ENCODE measurements at places on chromosomes 2 and 18.

GRCh38 chr2:240644859-240645301 is 19.6 kb downstream of the GPR35 start:
- DNase-seq = peak; percentile 15

DNA sequence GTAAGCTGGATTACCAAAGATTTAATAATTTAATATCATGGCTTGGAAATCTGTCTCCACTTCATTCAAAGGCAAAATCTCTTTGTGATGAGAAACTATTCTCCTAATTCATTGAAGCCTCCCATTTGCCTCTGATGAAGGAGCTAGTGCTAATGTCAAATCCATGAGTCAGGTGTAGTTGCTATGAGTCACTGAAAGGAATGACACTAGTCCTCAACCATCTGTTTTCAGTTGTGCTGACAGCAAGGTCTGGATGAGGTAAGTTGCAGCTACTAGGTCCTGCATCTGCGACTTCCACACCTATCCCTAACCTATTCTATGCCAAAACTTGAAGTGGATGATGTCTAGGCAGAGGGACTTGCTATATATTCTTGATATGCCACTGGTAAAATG is 324.0 kb upstream of the UBE2E3 start:
- DNase-seq = no peak

DNA sequence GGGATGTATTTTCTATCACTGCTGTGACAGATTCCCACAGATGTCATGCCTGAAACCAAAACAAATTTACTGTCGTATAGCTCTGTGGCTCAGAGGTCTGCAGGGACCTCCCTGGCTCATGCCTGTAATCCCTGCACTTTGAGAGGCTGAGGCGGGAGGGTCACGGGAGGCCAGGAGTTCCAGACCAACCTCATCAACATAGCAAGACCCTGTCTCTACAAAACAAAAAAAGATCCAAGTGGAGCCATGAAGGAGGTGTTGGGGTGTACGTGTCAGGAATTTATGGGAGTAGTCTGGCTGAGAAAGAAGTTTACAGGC is 51.0 kb upstream of the FAHD2A start:
- no peak for DNase-seq

DNA sequence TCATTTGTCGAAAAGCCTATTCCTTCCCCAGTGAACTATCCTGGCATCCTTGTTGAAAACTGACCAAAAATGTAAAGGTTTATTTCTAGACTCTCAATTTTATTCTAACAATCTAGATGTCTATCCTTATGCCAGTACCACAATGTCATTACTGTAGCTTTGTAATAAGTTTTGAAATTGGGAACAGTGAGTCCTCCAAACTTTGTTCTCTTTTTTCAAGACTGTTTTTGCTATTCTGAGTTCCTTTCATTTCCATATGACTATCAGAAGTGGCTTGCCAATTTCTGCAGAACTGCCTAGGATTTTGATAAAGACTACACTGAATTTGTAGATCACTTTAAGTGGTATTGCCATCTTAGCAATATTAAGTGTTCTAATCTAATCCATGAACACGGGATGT is 9.7 kb downstream of the STARD7 start:
- DNase-seq = no peak

GRCh38 chr2:64914247-64914646 is 75.0 kb upstream of the SLC1A4 start:
- no peak for DNase-seq

DNA sequence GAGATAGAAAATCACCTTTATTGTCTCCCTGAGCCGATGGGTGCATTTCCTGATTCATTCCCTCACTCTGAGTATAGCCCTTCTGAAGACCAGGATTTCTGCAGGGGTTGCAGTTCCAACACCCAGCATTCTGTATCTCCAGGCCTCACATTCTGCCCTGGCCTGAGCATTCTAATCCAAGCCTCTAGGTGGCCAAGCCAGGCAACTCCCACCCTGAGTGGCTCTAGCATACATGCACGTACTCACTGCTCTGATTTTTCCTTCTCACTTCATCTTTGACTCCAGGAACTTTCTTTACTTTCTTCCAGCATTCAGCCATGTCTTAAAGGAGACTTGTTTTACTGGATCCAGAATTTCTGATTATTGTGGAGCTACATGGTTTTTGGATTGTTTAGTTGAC is 100.7 kb upstream of the STK39 start:
- DNase-seq = peak; percentile 34

GRCh38 chr2:199903111-199903510 is 8.0 kb upstream of the C2orf69 start:
- DNase-seq = no peak

GRCh38 chr2:241514553-241514952 is 6.2 kb upstream of the STK25 start:
- DNase-seq = no peak

- no peak for DNase-seq
These were observed 4.3 kb downstream of the MYL12A start for GRCh38 chr18:3251963-3252277.

DNA sequence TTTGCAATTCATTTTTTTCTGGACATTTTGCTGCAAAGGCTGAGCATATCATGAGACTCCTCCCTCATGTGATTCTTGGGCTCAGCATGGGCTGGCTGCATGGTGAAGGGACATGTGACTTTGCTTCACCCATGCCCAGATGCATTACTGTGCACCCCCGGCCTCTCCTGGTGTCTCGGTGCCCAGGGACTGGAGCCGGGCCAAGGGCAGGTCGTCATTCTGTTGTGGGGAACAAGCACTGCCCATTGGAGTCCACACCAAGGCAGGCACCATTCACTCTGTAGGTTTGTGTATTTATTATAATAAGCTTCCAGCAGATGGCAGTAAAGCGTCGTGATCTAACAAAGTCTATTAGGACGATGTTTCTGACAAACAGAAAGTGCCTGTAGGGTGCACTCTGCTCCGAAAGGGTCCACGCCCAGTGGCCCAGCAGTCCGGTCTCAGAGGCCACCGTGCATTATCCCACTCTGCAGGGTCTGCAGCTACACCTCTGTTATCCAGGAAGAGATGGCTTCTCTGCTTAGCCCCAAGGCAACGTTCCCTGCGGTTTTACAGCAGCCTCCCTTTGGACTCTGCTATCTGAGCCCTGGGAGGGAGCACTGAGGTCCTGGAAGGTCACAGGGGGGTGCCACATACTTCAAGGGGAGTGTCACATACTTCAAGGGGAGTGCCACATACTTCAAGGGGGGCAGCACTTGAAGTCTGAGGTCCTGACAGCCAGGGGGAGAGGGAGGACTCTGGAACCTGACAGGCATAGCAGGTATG is 219.6 kb downstream of the TSN start:
- DNase-seq = peak; percentile 83

DNA sequence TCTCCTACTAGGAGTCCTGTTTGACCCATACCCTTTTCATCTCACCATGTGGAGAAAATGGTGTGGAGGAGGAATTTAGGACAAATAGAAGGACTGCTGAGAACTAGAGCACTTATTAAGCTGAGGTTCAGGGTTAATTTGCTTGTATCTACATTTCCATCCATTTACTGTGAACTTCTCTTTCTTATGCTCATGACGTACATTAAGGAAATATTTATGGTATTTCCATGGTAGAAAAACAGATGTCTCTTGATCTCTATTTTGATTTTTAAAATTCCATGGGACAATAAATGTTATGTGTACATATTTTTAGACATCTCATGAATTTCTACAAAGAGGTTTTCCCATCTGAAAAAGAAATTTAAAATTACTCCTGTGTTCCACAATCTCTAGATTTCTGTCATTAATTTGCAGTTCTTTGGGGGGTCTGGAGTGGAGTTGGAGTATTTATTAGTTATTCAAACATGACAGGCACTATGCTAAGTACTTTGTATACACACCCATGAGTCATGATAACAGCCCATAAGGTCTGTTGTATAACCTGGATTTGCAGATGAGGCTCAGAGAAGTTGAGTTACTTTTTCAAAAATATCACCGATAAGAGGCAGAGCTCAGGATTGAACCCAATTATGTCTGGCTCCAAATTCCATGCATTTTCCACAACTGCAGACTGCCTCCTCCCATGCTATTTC is 112.6 kb downstream of the COPS8 start:
- DNase-seq = no peak

DNA sequence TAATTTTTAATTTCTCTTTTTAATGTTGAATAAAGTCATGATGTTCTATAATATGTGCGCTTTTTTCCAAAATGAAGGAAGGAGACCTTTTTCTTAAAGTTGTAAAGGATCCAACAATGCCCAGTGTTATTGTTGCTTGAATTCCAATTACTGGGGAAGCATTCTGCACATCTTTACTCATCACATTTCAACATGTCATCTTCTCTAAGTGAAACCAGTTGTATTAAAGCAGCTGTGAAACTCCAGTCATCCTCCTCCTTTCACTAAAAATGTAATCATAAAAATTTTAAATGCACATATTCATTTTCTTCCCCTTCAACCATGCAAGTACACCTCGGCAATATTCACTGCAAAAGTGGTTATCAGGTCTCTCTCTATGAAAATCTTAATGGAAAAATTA is 722.7 kb downstream of the TSN start:
- DNase-seq = no peak

- no peak for DNase-seq
These were observed 15.4 kb upstream of the FARP2 start for GRCh38 chr2:241340631-241341163.

- DNase-seq = no peak
These were observed 15.1 kb downstream of the TRAK2 start for GRCh38 chr2:201436141-201436540.

- DNase-seq = no peak
These were observed 158.6 kb upstream of the HS6ST1 start for GRCh38 chr2:128477026-128477820.

DNA sequence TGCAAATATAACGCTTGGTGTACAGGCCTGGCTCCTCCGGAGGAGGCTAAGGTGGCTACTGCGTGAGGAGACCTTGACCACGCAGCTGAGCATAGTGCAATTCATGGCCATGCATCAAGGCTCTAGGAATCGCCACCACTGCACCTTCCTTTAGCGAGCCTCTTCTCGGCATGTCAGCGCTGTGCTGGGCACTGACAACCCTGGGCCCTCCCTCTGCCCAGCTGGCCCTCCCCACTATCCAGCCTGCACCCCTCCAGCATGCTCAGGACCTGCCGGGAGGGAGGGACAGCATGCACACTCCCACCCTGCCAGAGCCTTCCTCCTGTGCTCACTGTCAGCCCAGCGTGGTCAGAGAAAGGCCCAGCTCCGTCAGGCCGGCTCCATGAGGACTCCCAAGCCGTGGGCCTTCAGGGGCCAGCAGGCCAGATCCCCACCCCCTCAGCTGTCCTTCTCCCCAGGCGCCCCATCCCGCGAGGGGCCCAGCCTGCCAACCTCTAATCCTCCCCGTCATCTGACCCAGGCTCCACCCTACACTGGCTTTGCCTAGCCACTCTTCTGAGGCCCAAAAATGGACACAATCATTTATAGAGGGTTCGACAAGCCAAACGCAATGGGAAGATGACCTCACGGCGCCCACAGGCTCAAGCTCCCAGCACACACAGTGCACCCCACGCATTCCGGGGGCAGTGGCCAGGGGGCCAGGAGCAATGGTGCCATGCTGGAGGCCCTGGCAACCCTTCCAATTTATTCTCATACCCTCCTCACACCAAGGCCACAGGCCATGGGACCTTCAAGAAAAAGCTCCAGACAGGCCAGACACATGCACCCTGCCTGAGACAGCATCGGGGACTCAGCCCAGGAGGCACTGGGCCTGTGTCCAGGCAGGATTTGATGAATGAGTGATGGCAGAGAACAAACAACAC is 3.5 kb downstream of the BIN1 start:
- DNase-seq = no peak

GRCh38 chr18:4450065-4450658 is 4.9 kb downstream of the DLGAP1 start:
- DNase-seq = no peak

- no peak for DNase-seq
These were observed 98.4 kb downstream of the CDK15 start for GRCh38 chr2:201904538-201905420.

GRCh38 chr2:182584462-182584861 is 131.6 kb upstream of the DNAJC10 start:
- no peak for DNase-seq

- no peak for DNase-seq
These were observed 785.0 kb downstream of the CNTNAP5 start for GRCh38 chr2:124810132-124810531.

- DNase-seq = no peak
These were observed 120.8 kb downstream of the PID1 start for GRCh38 chr2:229150317-229150716.

- no peak for DNase-seq
These were observed 179.6 kb downstream of the RNF144A start for GRCh38 chr2:7096726-7097352.

- DNase-seq = no peak
These were observed 79.2 kb downstream of the NDUFA10 start for GRCh38 chr2:239945751-239946561.

- no peak for DNase-seq
These were observed 43.5 kb upstream of the ITSN2 start for GRCh38 chr2:24403832-24404212.

Measured in GM10248 (cell line).